T-cell (primary cell): ENCODE measurements at places on chromosomes 3 and 15. TPM values are rescaled to one million over a fixed set of nuclear protein-coding genes. Genes with fewer than 3 reads are reported as not detected.

- DNase-seq: no peak
- no peaks in the 10 kb centered on the region for H3K4me1 ChIP-seq
- no peaks in the 10 kb centered on the region for H3K27me3 ChIP-seq
- H3K36me3 ChIP-seq: no peaks in the 10 kb centered on the region
Observed at GRCh38 chr3:21920421-21920861, 169.4 kb upstream of the ZNF385D start.

GRCh38 chr3:73866846-73867245, 242.1 kb upstream of the PDZRN3 start:
- H3K4me3 ChIP-seq: no peak overlapping the region
- no peaks in the 10 kb centered on the region for H3K27me3 ChIP-seq
- DNase-seq: no peak
- H3K4me1 ChIP-seq: no peaks in the 10 kb centered on the region
- no peak overlapping the region for H3K27ac ChIP-seq
- no peaks in the 10 kb centered on the region for H3K36me3 ChIP-seq

DNA sequence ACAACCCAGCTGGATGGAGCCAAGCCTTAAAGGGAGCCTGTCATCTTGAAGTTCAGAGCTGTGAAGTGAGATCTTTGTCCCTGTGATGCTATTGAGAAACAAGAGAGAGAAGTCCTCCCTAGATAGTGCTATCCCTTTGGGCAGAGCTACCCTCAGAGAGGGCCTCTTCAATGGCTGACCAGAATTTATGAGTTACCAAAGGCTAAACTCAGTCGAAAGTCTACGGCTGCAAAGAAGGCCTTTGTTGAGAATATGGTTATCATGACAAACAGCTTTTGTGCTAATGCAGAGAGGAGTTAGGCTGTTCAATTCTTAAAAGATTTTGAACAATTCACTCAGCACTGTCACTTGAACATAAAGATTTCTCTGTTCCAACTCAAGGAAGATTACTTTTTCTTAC, 65.9 kb upstream of the C3orf80 start:
- DNase-seq: no peak
- no peak overlapping the region for H3K27ac ChIP-seq
- H3K4me3 ChIP-seq: no peak overlapping the region

DNA sequence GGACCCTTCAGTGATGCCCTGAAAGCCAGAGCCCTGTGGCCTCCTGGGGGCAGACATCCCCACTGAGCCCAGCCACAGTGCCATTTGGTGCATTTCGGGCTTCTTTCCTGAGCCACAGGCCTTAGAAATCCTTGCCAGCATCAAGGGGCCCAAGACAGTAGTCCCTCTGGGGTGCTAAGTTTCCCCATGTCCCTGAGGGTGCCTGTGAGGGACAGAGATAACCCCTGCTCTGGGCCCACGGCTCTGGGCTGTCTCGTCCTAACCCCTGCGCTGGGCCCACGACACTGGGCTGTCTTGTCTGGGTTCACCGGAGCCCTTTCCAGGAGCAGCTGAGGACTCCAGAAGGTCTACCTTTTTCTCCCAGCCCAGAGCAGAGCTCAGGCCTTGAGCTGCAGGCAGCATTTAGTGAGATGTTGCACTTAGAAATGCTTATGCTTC, 45.1 kb upstream of the FGD5 start:
- no peaks in the 10 kb centered on the region for H3K27me3 ChIP-seq
- H3K36me3 ChIP-seq: no peaks in the 10 kb centered on the region
- DNase-seq: no peak
- no peaks in the 10 kb centered on the region for H3K4me1 ChIP-seq

GRCh38 chr3:126498929-126499328, 18.6 kb downstream of the UROC1 start:
- no peaks in the 10 kb centered on the region for H3K36me3 ChIP-seq
- H3K4me1 ChIP-seq: peaks cover 3% of the 10 kb centered on the region
- H3K27ac ChIP-seq: no peak overlapping the region

- H3K36me3 ChIP-seq: no peaks in the 10 kb centered on the region
- no peak overlapping the region for H3K4me3 ChIP-seq
- H3K27me3 ChIP-seq: no peaks in the 10 kb centered on the region
- no peaks in the 10 kb centered on the region for H3K4me1 ChIP-seq
- no peak for DNase-seq
Observed at GRCh38 chr3:137360531-137361201, 402.9 kb downstream of the IL20RB start.

DNA sequence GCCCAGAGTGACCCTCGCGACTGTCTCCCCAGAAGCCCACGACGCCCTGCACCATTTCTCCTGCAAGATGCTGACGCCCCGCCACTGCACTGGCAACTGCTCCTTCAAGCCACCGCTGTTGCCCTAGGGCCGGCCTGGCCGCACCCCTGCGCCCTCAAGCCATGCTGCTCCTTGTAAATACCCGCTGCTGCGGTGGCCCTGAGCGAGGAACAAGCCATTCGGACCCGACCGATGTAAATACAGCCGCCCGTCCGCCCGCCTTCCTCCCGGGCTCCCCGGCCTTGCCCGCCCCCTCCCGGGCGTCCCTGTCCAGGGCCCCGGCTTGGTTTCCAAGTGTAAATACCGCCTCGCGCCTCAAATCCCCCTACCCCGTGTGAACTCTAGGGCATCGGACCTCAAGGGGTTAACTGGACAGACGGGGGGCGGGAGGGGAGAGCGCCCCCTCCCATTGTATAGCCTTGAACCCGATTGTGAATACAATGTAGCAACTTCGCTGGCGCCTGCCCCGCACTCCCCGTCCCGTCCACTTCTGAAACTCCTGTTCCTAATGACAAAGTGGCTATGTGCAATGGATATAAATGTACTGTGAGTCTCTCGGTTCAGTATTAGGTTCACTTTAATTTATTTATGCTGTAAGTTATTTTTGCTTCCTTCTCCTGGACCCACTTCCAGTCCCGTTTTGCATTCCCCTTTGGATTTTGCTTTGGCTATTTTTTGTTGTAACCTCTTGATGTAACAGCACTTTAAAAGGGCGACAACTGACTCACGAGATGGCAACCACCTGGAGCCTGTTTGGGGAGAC, 5.9 kb downstream of the RNU6-1 start:
- DNase-seq: no peak
- H3K27me3 ChIP-seq: peaks cover 71% of the 10 kb centered on the region
- H3K4me3 ChIP-seq: peak overlapping the region; percentile 31
- no peaks in the 10 kb centered on the region for H3K36me3 ChIP-seq
- H3K27ac ChIP-seq: no peak overlapping the region

DNA sequence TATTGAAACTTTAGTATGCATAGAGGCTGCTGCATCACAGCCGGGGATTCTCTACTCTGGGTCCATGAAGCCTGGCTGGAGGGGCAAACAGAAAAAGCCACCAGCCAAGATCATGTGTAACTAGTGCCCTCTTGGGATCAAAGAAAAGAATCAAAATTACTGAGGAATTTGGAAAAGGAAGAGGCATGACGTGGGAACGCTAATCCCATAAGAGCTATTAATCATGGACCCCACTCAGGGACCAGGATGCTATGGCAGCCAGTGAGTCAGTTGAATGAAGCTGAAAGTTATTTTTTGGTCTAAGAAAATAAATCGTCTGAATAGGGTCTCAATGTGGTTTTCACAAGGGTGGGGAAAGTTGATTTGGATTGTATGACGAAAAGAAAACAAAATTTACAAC, 1165.1 kb downstream of the ROBO2 start:
- no peak for DNase-seq
- no peak overlapping the region for H3K27ac ChIP-seq
- H3K4me1 ChIP-seq: no peaks in the 10 kb centered on the region
- H3K27me3 ChIP-seq: no peaks in the 10 kb centered on the region
- H3K4me3 ChIP-seq: no peak overlapping the region

DNA sequence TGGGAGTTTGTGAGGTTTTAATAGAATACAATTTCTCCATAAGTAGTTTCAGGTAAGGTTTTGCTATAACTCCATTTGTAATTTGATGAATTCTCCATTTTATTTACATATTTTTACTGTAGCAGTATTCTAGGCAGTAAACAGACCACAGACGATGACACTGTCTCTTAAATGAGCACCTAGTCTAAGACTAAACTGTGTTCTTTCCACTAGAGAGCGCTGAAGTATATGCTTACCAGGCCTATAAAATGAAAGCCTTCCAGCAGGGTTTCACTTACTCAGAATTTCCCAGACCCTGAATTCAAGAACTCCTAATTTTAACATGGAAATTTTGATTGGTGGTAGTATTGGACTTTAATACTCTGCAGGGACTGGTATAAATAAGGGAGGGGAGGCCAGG, 41.6 kb downstream of the POLG start:
- no peak for DNase-seq
- no peaks in the 10 kb centered on the region for H3K4me1 ChIP-seq
- H3K36me3 ChIP-seq: peaks cover 5% of the 10 kb centered on the region
- H3K27me3 ChIP-seq: no peaks in the 10 kb centered on the region

- no peak for DNase-seq
- no peak overlapping the region for H3K4me3 ChIP-seq
- H3K27ac ChIP-seq: no peak overlapping the region
- H3K36me3 ChIP-seq: no peaks in the 10 kb centered on the region
- no peaks in the 10 kb centered on the region for H3K4me1 ChIP-seq
- peaks cover 3% of the 10 kb centered on the region for H3K27me3 ChIP-seq
Observed at GRCh38 chr3:2944628-2945027, 165.5 kb downstream of the IL5RA start.

DNA sequence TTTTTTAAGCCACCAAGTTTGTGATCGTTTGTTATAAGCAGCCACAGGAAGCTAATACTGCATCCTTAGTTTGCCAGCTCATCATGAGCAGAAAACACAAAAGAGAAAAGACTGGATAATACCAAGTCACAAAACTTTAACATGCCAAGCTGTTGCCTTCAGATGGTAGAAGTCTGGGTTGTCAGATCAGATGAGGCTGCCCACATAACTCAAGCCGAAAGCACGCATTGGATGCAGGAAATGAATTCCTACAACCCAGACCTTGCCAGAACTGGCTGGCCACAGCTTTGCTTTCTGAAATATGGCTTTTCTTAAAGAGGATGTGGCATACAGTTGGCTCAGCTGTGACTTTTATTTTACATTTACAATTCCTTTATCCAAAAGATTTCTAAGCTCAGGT, 118.3 kb upstream of the NEO1 start:
- H3K4me1 ChIP-seq: no peaks in the 10 kb centered on the region
- DNase-seq: no peak
- no peaks in the 10 kb centered on the region for H3K36me3 ChIP-seq
- peaks cover 18% of the 10 kb centered on the region for H3K27me3 ChIP-seq

DNA sequence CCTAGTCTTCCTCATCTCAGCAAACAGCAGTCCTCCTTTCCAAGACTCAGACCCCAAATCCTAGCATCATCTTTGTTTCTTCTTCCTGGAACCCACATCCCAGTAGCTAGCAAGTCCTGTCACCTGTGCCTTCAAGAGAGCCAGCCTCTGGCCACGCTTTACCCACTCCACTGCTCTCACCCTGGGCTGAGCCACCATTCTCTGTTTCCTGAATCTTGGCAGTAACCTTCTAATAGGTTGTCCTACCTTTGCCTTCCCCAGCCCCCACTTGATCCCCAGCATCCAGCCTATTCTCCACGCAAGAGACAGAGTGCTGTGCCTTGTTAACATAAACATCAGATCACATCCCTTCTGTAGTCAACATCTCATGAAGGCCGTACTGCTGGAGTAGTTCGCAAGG, 323.4 kb downstream of the LRTM1 start:
- no peaks in the 10 kb centered on the region for H3K27me3 ChIP-seq
- H3K4me3 ChIP-seq: no peak overlapping the region
- H3K4me1 ChIP-seq: no peaks in the 10 kb centered on the region
- DNase-seq: no peak
- H3K36me3 ChIP-seq: no peaks in the 10 kb centered on the region
- no peak overlapping the region for H3K27ac ChIP-seq

GRCh38 chr3:72459588-72459987, 388.7 kb downstream of the SHQ1 start:
- no peaks in the 10 kb centered on the region for H3K4me1 ChIP-seq
- H3K27me3 ChIP-seq: peaks cover 13% of the 10 kb centered on the region
- H3K4me3 ChIP-seq: no peak overlapping the region

- no peak overlapping the region for H3K27ac ChIP-seq
- H3K27me3 ChIP-seq: no peaks in the 10 kb centered on the region
- no peaks in the 10 kb centered on the region for H3K36me3 ChIP-seq
- no peak overlapping the region for H3K4me3 ChIP-seq
- no peaks in the 10 kb centered on the region for H3K4me1 ChIP-seq
Observed at GRCh38 chr3:115245899-115246298, 98.8 kb upstream of the ZBTB20 start.

- peak overlapping the region; percentile 72 for H3K4me3 ChIP-seq
- peak overlapping the region; percentile 95 for H3K27ac ChIP-seq
- H3K27me3 ChIP-seq: no peaks in the 10 kb centered on the region
- peak; percentile 54 for DNase-seq
- H3K4me1 ChIP-seq: peaks cover 62% of the 10 kb centered on the region
- no peaks in the 10 kb centered on the region for H3K36me3 ChIP-seq
Observed at GRCh38 chr3:45994419-45995235, 997 bp downstream of the FYCO1 start.

DNA sequence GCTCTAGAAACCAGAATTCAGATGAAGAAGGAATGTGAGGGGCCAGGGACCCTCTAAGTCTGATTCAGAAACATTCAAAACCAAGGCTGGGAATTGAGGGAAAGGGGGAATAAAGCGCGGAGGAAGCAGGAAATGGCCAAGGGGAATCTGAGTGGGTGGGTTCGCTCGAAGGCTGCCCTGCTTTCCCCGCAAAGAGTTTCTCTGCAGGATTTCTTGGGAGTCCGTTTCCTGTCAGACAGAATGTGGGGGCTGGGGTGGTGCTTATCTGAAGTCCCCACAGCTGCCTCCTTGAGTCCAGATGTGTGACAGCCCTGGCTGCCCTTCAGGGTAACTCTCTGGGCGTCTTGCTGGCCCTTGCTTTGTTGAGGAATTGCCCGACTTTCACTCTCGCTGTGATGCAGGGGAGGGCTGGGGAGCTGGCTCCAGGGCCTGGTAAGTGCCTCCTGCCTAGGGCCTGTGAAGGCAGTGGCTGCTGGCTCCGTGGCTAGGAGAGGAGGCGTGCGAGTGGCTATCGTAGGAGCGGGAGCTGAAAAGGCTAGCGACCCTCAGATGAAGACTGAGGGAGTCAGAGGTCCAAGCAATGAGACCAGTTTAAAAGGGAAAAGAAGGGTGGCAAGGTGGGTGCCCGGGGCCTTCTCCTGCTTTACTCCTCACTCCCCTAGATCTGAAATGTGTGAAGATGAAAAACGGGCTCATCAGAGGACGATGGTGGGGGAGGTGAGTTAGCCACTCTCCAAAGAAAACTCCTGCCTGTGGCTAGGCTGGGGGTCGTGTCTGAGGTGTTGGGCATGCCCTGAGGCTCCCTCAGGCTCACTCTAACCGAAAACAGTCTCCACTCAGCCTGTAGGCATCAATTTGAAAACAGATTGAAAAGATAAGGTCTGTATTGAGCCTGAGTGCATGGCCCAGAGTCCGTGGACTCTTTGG, 143.9 kb upstream of the UMPS start:
- no peaks in the 10 kb centered on the region for H3K36me3 ChIP-seq
- H3K27ac ChIP-seq: no peak overlapping the region
- no peaks in the 10 kb centered on the region for H3K4me1 ChIP-seq
- DNase-seq: no peak
- no peak overlapping the region for H3K4me3 ChIP-seq

The C2CD4A gene
- not detected for total RNA-seq

The PTH1R gene
- total RNA-seq: 0.32 TPM

The ATXN7 gene
- total RNA-seq: 231 TPM

The PEX11A gene
- total RNA-seq: 0.91 TPM

The TGM4 gene
- not detected for total RNA-seq

The ATP8B4 gene
- total RNA-seq: 1.3 TPM

The C15orf62 gene
- total RNA-seq: 2.4 TPM

The CCR1 gene
- total RNA-seq: 0.98 TPM

The TASOR gene
- 81.7 TPM for total RNA-seq

The TMED3 gene
- total RNA-seq: 27.5 TPM

The AQP9 gene
- total RNA-seq: 0.23 TPM
